ENCODE measurements at places on chromosomes 7 and 10.

GRCh38 chr7:130917669-130918128 lies 183.7 kb upstream of the KLF14 start:
- no peak for DNase-seq

GRCh38 chr10:87608756-87609155 lies 50.9 kb upstream of the PAPSS2 start:
- DNase-seq = peak; percentile 75

- DNase-seq = no peak
Observed at GRCh38 chr10:19532411-19532810, 283.8 kb upstream of the PLXDC2 start.

DNA sequence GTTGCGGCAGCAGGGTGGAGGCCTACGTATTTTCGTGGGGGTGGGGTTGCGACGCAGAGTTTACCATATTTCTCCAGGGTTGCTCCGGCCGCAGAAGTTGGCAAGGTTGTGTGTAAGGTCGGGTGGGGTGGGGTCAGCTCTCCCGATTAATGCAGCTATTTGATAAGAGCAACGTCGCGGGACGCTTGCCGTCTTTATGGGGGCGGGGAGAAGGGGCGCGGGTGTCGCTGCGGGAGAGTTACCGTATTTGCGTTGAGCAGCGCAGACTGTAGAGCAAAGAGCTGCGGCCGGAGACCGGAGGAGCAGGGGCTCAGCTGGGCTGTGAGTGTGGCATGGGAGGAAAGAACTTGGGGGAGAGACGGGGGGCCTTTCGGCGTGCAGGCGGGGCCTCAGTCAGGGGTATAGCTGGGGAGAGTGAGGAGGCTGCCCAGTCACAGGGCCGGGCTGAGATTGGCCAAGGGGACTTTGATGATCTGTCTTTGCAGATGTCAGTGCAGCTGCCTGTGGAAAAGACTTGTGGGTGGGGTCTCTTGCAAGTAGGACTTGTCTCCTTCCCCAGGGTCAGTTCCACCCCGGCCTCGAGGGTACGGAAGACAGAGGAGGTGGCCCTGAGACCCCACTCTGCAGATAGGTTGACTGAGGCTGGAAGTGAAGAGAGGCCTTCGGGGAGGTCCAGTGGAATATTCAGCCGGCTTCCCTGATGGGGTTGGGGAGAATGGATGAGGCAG lies 26.6 kb downstream of the ZNF775 start:
- no peak for DNase-seq

DNA sequence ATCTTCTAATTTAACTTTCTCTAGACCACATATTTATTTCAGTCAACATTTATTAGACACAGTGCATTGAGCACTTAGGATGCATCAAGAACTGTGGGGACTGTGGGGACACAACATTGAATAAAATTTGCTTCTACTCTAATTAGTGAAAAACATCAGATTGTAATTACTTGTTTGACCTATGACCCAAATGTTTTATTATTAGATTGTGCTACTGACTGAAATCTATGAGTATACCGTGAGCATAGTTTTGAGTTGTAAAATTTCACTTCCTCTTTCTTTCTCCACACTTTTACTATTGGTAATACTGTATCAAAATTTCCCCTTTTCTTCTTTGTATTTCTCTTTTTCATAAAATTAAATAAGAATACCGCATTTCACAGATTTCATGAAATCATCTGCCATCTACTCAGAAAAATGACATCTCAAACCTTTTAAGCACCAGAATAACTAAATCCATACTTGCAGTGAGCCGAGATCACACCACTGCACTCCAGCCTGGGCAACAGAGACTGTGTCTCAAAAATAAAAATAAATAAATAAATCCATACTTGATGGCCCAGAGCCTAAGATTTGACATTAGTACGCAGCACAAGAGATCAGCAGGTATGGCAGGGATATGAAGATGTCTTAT lies 25.4 kb upstream of the INPP5F start:
- no peak for DNase-seq

- DNase-seq = no peak
Observed at GRCh38 chr7:148905093-148905666, 21.1 kb upstream of the EZH2 start.

DNA sequence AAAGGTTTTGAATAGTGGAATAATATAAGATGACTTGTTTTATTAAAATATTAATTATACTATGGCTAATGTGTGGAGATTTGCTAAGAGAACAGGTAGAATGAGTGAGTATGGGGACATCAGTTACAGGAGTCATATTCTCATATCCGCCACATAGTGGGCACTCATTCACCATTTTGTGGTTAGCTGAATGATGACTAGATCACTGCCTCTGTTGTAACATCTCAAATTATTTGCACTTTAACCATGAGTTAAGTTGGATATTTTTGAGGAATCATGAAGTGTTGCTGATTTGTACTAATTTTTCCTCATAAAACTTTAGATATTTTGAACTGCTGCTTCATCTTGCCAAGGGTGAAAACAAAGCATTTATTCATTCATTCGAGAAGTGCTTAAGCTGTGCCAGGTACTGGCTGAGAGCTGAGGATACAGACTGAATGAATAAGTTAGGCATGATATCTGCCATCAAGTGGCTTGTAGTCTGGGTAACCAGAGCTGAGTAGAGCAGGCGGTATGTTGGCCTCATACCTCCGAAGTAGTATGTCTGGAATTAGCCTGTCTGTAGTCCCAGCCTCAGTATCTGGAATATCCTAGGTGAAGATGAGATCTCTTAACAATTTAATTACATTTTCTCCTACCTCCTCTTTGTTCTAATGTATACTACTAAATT lies 100.5 kb downstream of the ZEB1 start:
- no peak for DNase-seq

- DNase-seq = no peak
Observed at GRCh38 chr7:155027879-155028278, 25.0 kb upstream of the PAXIP1 start.

DNA sequence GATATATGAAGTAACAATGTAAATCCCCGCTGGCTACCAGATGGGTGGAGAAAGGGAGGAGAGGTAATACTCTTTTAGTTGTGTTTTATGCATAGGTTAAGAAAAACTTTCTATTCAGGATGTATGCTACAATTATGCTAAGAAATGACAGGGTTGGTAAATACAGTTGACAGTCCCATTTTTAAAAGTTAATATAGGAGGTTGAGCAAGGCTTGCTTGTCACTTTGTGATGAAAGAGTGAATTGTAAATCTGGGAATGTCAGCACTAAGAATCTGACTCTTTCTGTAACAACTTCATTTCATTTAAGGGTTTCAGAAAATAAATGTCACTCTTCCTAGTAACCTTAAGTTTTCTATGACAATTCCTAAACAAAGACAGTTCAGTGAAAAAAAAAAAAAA lies 59.8 kb downstream of the PTPRZ1 start:
- DNase-seq = no peak

DNA sequence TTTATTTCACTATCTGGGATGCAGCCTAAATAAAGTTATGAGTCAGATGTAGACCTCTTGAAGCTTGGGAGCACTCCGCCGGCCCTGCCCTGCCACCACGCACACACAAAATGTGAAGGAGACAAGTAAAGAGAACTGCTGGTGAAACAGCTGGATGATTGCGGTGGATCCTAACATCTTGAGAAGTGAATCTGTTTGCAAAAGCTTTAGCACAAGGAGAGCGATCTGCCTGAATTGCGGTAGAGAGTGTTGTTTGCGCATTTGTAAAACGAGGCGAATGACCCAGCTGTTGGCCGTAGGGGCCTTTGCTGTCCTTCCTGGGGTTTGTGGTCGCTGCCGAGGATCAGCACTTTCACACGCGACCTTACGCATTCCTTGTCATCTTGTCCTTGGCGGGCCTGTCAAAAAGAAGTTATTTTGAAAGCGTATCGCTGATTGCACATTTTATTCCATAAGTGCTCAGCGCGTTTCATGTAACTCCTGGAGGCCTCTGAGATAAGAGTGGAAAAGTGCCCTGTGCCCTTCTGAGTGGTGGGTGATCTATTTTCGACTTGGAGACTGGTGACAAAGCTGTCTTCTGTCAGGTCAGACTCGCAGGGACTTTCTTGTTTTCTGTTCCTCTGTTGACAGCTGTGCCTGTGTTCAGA lies 40.8 kb downstream of the RBM20 start:
- DNase-seq = no peak

GRCh38 chr10:16965344-16965616 lies 148.1 kb upstream of the RSU1 start:
- no peak for DNase-seq

GRCh38 chr7:80517282-80517747 lies 5.5 kb upstream of the GNAT3 start:
- DNase-seq = no peak

DNA sequence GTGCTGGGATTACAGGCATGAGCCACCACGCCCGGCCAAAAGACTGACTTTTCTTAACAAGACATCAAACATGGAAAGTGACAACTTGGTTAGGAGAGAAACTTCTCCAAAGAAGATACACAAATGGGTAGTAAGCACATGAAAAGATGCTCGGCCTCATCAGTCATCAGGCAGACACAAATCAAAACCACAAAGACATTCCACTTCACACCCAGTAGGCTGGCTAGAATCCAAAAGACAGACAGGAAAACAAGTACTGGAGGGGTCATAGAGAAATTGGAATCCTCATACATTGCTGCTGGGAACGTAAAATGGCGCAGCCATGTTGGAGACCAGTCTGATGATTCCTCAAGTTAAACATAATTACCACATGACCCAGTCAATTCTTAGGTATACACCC lies 16.4 kb downstream of the SEPHS1 start:
- no peak for DNase-seq

- DNase-seq = no peak
Observed at GRCh38 chr10:131422731-131423130, 111.2 kb upstream of the TCERG1L start.

DNA sequence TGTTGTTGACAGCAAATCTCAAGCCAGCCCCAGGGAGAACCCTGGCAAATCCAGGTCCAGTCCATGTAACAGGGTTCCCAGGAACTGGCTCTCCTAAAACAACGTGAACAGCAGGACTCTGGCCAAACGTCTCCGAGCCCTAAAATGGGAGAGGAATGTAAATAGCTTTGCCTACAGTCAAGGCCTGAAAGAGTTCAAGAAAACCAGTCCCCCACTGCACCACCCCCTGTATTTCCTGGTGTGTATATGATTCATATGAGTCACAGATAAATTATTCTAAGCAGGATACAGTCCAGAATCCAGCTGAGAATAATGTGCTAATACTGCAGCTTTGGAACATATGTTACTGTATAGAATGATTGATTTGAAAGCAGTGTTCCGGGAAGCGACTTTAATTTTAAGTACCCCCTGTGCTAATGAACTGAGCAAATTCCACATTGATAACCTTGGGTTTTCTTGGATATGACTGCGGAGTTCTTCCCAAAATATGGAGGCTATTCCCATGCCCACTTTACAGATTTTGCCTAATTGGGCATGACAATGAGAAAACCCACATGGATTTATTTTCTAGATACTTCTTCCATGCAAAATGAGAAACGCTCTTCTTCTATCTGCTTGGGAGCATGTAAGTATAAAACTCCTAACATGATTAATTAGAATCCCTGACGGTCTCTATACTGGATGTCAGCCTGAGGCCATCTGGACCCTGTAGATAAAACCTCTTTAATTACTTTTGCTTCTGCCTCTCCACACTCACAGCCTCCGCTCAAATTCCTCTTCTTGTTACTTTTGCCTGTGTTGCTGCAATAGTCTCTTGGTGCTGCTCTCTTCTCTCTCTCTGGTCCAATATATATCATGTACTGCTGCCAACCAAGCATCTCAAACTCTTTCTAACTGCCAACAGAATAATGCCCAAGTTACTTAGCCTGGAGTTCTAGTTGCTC lies 50.2 kb downstream of the LAMB4 start:
- peak; percentile 19 for DNase-seq

- no peak for DNase-seq
Observed at GRCh38 chr10:16653224-16653623, 131.5 kb upstream of the C1QL3 start.

DNA sequence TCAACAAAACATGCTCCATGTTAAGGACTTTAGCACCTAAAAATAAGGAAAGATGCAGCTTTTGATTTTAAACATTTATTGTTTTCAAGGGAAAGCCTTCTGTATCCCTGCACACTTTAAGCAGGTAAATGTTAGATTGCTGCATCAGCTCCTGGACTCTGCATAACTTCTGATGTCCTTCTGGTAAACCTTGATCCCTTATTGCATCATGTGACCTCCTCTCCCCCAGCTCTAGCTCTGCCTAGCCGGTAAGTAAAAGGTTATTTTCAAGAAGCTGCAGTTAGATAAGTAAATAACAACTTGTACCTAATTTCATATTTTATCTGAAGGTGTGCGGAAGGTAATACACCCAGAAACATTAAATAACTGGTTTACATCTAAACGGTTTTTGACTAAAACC lies 37.5 kb downstream of the PDK4 start:
- no peak for DNase-seq

DNA sequence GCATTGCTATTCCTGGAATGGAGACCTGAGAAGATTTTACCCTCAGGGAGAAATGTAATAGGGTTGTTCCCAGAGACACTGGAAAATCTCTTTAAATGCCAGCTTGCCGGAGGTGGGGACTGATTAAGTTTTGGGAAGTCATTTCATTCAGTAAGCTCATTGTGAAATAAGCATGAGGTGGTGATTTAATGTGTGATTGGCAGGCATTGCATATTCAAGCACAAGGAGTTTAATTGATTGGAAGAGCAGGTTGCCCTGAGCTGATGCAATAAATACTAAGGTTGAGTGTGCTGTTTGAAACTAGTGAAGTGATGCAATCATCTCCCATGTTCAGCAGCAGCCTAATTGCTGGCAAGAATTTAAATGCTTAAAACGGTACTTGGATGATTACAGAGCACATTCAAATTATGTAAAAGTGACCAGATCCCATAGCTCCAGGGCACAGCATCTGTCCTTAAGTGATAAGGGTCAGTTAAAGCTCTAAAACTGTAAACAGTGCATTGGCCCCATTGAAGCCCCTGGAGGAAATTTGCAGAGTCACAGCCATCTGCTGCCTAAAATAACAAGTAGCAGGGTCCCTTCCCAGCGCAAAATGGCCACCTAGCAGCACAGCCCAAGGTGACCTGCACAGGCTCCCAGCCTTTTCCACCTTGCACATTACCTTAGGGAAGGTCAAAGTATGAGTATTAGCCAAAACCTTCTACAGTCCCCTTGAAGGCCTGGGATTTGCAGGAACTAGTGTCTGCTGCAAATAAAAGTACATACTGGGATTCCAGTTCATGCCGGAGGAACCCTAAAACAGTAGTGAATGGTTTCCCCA lies 92.1 kb downstream of the CCDC71L start:
- DNase-seq = peak; percentile 71

- no peak for DNase-seq
Observed at GRCh38 chr7:113141803-113142202, 23.4 kb upstream of the SMIM30 start.

- DNase-seq = no peak
Observed at GRCh38 chr10:45592926-45593325, 79.6 kb downstream of the ZFAND4 start.

DNA sequence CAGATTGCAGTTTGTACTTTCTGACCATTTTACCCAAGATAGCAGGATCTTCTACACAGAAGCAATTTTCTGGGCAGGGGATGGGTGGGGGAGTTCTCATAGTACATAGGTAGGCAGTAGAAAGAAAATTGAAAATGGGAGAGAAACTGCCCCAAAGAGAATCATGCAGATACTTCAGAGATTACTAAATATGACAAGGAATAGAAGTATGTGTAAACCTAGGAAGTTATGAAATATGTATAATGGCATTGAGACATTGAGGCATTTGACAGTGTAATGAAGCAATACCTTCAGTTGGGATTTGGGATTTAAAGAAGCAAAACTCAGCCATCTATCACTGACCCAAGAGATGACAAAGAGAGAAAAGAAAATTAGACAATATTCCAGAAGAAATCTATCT lies 233.0 kb downstream of the PTN start:
- no peak for DNase-seq

- no peak for DNase-seq
Observed at GRCh38 chr10:47223236-47223635, 76.8 kb upstream of the GDF10 start.

Measured in brain (organoid and tissue), 16 donors.